Stimulated activated naive CD8-positive, alpha-beta T cell treated with anti-CD3 and anti-CD28 coated beads, Interleukin-15, Interleukin-2, amounts not matched to agents 100 U/mL and 50 U/mL, for 24 hours (primary cell): ENCODE measurements at places on chromosomes 2 and 18.

DNA sequence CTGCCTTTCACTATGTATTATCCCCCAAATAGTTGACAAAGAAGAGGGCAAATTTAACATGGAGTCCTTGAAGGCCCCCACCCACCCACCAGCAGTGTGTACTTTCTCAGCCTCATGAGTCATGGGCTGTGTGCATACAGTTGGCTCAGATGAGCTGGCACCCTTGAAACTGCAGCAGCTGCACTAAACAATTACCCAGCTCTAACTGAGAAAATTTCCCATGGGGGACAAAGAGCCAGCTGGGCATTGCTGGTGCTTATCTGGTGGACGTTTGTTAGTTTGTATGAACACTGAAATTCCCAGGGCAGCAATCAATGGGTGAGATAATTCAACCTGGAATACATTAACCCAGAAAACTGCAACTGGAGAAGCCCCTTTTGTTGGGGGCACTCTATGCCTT lies 131.7 kb downstream of the GCA start:
- no peak for DNase-seq

DNA sequence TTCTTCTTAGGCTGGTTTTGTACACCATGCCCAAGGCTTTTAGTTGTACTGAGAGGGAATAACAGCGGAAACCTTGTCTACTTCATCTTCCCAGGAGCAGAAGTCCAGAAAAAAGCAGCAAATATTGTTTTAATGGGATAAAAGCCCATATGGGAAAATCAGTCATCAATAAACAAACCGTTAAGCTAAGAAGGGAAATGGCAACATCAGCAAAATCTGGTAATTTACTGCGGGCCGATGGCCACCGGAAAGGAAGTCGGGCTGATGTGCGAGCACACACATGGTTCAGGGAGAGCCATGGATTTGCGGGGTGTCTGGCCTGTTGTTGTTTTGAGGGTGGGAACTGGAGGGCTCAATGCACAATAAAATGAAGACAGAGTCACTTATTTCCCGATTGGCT lies 300.7 kb upstream of the RAB6C start:
- DNase-seq: no peak

DNA sequence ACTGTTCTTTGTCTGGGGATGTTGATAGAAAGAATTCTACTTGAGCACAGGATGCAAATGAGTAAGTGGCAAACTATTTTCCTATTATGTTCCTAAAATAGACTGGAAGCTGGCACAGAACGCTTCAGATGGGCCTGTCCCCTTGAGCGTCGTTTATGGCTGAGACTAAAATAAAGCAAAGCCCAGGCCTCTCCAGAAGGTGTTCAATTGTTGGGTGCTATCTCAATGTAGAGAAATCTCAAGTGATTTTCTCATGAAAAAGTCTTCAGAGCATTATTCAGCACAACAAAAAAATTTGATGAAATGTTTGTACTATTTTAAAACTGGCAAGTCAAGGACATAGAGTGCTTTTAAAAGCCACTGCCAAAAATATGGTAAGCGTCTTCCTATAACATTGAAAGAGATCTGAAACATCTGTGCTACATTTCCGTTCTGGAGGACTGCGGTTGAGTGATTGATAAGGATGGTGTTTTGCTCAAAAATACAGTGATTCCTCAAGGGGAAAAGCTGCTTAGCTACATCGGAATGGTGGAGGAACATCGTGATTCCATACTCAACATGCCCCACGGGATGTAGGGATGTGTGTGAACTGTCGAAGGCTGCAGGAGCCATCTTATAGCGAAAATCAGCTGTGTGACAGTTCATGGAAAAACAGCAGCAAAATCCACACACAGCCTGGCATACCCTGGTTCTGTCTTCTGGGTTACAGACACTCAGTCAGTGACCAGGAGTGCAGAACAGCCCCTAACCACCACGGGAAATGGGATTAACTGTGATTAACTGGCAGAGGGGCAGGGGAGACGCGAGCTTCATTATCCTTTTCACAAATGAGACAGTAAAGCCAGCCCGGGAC lies 10.4 kb upstream of the LRRFIP1 start:
- DNase-seq: no peak

GRCh38 chr2:217935901-217936684 lies 66.7 kb downstream of the TNS1 start:
- no peak for DNase-seq

DNA sequence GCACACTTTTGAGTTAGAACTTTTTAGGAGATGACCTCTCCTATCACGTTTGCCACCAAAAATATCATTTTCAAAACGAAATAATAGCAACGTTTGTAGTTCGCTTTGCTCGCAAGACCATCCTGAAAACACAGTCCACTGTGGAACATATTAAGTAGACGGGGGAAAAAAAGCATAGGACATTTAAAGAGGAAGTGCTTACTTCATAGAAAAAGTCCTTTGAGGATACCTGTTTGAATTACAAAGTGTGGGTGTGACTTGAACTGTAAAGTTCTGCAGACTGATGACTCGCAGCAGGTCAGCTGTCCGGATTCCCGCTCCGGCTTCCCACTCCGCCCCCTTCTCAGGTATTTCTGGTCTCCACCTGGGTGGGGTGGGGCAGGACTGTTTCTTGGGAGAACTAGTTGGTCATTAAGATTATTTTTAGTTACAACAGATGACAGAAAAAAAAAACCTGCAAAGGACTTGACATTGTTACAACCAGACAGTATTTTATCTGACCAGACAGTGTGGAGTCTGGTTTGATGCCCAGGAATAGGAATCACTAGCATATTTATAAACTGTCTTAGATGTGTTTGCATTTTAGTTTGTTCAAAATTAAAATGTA lies 13.3 kb downstream of the CNOT11 start:
- no peak for DNase-seq

DNA sequence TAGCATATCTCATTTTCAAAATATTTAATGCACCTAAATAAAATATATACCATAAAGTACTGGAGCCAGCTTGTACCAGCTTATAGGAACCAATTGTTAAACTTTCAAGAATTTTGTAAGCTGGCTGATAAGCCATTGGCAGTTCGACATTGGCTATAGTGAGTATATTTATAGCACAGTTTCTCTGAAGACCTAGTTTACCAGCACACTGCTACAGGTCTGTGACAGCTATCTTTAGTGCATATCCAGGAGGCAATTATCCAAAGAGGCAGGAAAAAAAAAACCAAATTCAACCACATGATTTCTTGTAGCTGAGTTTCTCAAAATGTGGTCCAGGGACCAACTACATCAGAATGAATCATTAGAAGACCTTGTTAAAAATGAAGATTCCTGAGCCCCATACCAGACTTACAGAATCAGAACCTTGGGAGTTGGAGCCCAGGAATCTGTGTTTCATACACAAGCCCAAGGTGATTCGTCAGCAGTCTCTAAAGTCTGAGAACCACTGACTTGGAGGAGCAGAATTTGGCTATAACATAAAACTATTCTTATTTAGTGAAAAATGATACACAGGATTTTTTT lies 279.0 kb upstream of the NRP2 start:
- no peak for DNase-seq

- no peak for DNase-seq
Observed at GRCh38 chr2:127678531-127678930, 3.2 kb upstream of the LIMS2 start.

DNA sequence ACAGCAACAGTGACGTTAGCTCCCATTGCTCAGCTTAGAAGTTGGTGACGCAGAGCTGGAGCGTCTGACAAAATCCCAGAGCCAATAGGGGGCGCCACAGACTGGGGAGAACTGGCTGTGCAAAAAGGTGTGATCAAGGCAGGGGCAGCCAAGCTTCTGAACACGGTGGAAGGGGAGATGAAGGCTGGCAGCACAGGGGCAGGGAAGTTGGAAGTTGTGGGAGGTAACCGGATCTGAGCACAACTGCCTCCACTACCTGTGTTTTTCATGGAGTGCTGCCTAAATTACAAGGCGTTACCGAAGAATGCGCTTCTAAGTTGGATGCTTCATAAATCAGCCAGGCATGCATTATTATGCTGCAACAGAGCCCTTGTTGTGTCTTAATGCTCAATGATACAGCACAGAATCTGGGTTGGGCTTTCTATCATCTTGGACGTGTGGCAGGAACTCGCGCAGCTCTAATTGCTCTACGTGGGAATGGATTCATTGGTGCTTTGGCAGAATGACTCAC lies 370.0 kb downstream of the SLC4A3 start:
- DNase-seq: peak; percentile 16

GRCh38 chr2:216341121-216341520 lies 31.2 kb downstream of the MARCHF4 start:
- DNase-seq: no peak

DNA sequence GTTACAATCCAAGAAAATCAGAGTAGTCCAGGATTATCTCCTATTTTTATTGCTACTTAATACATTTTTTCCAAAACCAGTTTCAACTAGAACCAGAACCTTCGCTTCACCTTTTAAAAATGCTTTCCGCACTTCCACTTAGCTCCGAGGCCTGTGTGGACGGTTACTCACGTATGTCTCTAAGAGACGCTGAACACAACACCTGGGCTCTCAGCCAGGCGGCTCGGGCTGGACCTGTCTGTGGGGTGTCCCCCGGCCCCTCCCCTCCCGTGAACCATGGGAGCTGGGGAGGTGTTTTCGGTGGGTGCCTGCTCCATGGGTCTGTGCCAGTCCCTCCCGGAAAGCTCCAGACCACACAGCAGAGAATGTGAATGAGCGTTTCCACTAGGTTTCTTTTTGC lies 223.8 kb downstream of the GLI2 start:
- DNase-seq: no peak

GRCh38 chr2:11757101-11757500 lies 10.7 kb downstream of the LPIN1 start:
- no peak for DNase-seq

DNA sequence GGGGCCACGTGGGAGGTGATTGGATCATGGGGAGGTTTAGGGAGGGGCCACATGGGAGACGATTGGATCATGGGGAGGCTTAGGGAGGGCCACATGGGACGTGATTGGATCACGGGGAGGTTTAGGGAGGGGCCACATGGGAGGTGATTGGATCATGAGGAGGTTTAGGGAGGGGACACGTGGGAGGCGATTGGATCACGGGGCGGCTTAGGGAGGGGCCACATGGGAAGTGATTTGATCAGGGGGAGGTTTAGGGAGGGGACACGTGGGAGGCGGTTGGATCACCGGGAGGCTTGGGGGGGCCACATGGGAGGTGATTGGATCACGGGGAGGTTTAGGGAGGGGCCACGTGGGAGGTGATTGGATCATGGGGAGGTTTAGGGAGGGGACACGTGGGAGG lies 22.5 kb upstream of the SALL3 start:
- no peak for DNase-seq

- no peak for DNase-seq
Observed at GRCh38 chr18:56645415-56646016, 5.6 kb upstream of the WDR7 start.

GRCh38 chr2:233350708-233351107 lies 3.6 kb upstream of the DGKD start:
- peak; percentile 53 for DNase-seq

DNA sequence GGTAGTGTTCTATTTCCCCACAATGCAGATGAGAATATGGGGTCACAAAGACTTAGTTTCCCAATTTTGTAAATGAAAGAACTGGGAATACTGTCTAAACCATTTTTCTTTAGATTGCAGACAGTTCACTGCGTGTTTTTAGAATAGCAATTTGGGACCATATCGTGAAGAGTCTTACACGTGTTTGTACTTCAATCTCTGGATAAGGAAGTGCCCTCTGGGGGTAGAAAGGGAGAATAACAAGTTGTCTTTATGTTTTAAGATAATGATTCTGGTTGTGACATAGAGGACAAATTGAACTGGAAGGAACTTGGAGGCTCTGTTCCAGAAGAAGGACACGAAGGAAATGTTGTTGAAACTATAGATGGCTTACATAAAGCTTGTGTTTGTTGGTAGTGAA lies 457.7 kb downstream of the CBLN2 start:
- DNase-seq: no peak

DNA sequence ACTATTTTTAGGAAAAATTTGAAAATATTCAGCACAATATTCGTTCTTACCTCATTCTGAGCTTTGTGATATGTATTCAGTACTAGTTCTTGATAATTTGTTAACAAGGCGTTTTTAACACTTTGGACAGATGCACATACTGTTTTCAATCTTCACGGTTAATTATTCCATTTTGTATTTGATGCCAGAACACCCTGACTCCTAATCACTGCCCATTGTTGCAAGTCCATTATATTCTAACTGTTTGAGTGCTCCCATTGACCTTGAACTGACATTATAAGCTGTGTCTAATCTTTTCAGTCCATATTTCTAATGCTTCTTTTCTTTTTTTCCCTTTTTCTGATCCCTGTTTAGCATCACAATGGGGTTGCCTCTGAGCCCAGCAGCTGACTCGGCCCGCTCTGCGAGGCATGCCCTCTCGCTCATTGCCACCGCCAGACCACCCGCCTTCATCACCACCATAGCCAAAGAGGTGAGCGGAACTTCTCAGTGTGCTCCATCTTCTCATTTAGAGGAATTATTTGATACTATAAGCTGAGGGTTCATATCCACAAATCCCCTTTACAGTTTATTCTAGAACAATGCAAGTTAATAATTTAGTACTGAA lies 211.3 kb upstream of the BOD1L2 start:
- DNase-seq: no peak

GRCh38 chr2:222651718-222652418 lies 4.0 kb downstream of the FARSB start:
- DNase-seq: no peak

DNA sequence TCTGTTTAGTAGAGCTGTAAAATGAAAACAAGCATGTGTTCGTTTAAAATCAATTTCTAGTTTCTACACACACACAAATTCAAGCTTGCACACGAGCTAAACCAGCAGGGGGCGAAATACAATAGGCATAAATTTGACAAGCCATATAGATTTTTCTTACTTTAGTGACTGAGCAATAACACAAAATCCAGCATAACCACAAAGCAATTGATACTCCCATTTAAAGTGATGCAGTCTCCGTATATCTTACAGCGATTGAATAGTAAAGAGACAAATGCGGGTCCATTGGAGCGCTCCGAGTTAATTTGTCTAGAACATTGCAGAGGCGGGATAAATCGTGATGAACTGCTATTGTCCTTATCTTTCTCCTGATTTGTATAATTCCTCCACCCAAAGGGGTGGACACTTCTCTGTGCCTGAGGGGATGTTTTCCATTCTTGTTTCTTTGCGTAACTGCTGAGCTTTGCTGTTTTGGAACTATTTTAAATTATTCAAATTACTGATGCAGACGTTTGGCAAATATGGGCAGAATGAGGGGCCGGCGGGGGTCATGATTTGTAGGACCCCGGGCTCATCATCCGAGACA lies 1.2 kb upstream of the AFTPH start:
- DNase-seq: peak; percentile 72

DNA sequence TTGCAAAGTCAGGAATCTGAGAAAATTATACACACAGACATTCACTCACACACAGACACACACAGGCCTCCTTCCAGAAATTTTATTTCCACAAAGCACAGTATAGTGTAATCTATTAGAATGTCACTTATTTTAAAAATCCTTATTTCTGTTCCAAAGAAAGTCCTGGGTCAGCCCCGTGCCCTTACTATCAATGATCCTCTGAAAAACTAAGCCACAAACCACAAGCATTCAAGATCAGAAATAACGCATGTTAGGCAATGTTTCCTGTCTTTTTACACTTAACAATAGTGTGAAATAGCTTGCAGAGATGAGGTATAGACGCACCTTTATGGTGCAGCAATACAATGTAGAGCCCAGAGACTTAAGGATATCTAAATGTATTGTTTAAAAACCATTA lies 25.8 kb downstream of the TBC1D8 start:
- DNase-seq: no peak

GRCh38 chr18:5738526-5738925 lies 156.8 kb downstream of the TMEM200C start:
- DNase-seq: no peak
